Left renal cortex interstitium (tissue), 4 donors: ENCODE measurements at places on chromosomes 1 and 21.

DNA sequence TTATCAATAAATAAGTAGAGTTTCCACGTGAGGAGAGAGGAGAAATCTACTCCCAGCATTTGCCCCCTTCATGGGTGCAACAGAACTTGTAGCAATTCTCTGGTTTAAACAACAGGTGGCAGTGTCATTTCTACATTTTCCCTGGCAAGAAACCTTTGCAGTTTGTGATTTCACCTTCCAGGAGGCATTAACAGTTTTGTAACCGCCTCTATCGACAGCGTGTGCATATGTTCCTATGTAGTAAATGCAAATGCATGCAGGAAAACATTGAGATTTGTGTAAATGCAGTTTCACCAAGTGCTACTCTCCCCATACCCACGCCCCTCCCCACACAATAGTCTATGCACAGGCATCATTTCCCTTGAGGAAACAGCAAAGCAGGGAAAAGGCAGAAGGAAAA lies 494.7 kb downstream of the SMYD3 start:
- DNase-seq: no peak

GRCh38 chr1:24688621-24689195 lies 45.6 kb downstream of the SRRM1 start:
- DNase-seq: peak; percentile 67

DNA sequence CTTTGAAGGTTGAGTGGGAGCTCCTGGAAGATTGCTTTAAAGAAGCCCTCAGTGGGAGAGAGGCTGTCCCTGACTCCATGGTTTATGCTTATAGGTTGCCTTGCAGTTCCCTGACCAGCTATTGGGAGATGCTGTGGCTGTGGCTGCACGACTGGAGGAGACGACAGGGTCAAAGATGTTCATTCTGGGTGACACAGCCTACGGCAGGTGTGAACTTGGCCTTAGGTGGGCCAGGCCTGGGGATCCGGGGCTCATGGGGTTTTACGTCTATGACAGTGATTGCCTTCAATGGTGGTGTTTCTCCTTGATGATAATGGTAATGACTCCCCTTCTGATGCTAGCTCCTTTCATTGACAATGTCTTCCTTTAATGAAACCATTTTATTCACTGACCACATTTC lies 692 bp downstream of the DPH2 start:
- no peak for DNase-seq

- no peak for DNase-seq
Measured at GRCh38 chr1:84379138-84379916, 19.0 kb upstream of the DNASE2B start.

DNA sequence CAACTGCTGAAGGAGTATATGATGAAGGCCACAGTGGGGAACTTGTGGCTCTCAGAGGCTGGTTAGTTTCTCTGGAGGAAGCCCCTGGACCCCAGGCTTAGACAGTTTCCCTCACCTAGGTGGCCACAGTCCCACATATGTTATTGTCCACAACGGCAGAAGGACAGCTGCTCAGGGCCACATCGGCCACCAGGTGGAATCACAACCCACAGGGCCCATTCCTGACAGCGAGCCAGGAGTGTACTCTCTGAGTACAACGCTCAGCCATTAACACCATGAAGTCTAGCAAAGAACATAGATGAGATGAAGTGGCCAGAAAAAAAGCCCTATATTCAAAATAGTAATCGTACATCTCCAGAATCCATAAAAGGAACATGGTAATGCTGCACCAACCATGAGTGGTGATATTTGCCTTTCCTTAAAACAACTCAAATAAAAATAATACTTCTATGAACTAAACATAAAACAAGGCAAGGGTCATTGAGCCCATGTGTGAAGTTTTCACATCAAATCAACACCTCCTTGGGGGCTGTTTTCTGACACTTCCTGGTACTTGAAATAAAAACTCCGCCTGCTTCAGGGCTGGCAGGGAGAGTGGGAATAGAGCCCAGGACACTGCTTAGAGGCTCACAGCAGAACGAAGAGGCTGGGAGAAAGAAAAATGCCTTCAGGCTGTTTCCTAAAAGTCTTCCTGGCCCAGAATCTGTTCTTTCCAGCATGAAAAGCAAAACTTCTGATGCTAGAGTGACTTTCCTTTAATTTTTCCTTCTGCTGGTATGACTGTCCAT lies 383.3 kb downstream of the HHAT start:
- no peak for DNase-seq

DNA sequence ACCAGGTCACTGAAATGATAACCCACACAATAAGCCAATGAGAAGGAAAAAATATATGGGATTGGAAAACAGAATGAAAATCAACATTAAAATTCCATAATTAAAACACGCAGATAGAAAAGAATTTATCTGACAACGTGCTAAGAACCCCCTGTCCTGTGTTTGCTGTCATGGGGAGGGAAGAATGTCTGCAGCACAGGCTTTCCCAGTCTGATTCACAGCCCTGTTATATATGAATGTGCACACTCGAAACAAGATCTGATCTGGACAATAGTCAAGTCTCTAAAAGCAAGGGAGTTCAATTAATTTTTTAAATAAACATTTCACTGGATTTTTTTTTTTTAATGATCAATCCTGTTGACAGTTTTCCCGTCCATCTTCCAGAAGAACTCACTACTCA lies 220.0 kb downstream of the RERE start:
- no peak for DNase-seq

DNA sequence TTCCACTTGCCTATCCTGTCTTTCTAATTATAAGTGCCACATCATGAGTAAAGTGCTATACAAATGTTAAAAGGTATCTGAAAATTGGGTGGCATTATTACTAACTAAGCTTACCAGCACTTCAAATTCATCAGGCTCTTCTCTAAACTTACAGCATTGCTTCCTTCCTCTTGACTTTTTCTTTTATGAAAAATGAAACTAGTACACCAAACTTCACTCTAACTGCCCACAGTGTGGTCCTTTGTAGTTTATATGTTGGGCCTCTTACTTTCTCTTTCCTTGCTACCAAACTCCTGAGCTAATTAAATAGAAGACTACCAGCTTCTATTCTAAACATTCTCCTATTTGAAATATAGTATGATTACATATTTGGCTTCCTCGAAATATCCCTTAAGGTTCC lies 81.8 kb downstream of the NOTCH2 start:
- no peak for DNase-seq

- DNase-seq: no peak
Measured at GRCh38 chr21:35637431-35637830, 422.9 kb downstream of the SETD4 start.

DNA sequence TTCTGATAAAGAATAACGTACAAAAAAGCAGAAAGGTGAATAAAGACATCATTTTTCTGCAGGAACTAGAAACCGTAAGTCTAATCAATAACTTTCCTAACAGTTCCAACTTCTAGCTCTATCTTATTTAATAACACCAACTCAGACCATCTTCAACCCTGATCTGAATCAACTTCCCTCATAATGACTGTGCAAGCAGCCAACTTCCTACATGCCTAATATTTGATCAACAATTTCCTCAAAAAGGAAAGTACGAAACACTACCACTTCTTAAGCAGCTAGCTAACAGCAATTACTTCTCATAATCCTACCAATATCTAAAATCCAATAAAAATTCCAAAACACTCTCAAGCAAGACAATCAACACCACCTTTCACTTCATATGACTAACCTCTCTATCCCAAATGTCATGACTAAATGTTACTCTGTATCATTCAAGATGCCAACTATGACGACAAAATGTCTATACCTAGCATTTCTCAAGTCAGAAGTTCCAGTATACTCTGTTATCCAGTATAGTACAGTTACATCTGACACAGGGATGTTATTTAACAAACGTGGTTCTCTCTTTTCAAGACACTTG lies 1.7 kb downstream of the COP1 start:
- DNase-seq: no peak

DNA sequence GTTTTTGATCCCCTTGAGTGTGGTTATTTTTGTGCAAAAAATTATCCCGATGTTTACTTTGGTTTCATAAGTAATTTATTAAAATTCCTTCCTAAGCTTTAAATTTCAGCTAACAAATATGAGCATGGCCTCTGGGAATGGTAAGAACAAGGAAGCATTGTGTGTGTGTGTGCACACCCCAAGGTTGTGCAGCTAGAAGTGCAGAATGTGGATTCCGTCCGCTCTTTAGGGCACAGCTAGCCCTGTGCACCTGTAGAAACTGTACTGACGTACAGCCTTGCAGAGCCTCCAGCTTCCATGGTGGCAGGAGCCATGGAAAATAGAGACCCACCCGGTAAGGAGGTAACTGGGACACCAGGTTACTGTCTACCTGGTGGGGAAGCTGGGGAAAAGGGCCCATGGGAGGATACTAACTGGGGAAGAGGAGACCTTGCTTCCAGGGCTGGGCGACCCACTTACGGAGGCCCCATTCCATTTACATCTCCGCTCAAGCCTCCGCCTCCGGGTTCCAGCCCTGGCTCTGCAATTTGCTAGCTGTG lies 54.7 kb downstream of the B3GALT5 start:
- DNase-seq: no peak

GRCh38 chr1:205528887-205529825 lies 24.7 kb downstream of the CDK18 start:
- no peak for DNase-seq

DNA sequence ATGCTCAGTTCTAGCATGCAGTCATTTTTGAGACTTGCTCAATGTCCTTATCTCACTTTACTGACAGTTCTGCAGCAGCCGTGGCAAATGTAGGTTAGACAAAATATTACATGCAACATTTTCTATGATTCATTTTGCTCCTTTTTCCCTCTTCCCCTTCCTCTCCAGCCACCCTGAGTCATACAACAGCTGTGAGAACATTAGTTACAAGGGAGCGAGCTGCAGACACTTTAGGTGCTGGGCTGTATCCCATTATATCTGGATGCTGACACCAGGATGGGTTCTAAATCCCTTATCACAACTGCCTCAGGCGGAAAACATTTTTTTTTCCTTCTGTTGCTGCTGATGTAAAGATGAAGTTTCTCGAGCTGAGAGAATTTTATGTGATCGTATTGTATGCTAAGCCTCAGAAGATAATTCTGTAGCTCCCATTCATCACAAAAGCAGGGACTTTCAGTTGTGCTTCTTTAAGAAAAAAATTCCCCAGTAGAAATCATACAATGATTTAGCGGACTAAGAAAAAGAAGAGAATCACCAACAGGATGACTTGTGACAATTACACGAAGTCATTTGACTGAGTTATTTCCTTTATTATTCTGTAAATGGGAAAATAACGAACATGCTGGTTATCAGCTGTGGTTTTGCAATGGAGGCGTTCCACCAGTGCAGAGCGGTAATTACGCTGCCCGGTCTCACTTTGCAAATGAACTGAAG lies 345.0 kb downstream of the DISC1 start:
- no peak for DNase-seq

DNA sequence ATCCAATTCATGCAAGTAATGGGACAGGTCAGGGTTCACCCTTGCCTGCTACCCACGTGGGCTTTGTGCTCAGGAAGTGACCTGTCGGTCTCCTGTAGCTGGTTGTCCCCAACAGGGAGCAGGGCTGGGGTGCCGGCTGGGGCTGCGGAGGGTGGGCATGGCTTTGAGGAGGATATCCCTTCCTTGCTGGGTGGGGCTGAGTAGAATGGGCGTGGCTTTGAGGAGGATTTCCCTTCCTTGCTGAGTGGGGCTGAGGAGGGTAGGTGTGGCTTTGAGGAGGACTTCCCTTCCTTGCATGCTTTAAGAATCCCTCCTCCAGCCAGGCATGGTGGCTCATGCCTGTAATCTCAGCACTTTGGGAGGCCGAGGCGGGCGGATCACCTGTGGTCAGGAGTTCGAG lies 151.3 kb downstream of the CLIC6 start:
- no peak for DNase-seq

- no peak for DNase-seq
Measured at GRCh38 chr1:215958841-215959240, 391.7 kb downstream of the KCTD3 start.

- no peak for DNase-seq
Measured at GRCh38 chr1:112307930-112308591, 88.0 kb upstream of the CTTNBP2NL start.

DNA sequence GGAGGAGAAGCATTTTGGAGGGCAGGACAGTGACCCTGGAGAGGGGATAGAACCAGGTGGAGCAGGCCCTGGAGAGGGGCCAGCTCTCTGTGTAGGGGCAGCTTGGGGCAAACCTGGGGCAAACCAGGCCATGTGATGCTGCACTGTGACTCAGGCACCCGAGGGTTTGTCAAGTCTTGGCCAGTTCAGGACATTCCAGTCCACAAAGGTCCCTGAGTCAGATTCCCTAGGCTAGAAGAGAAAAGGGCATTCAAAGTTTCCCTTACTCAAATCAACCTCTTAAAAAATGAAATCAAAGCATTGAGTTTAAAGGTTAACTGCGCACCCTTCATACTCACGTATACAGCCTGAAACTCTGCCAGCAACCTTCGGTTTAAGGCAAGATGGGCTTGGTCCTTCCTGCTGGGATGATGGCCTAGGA lies 25.2 kb upstream of the PLA2G2C start:
- DNase-seq: no peak

DNA sequence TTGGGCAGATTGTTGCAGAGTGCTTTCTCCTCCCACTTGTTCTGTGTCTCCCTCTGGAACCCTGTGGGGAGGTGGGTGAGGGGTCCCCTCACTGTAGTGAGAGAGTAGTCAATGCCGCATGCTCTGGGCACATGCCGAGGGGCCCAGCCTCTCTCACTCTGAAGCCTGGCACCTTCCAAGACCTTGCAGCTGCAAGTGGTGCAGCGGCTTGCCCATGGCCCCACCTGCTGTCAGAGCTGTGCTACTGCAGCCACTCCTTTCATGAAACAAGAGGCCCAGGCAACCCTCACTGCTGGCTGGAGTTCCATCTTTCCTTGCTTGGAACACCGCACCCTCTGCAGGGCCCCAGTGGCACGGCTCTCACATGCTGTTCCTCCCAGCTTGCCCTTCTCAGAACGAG lies 58.4 kb upstream of the COL6A1 start:
- peak; percentile 38 for DNase-seq

DNA sequence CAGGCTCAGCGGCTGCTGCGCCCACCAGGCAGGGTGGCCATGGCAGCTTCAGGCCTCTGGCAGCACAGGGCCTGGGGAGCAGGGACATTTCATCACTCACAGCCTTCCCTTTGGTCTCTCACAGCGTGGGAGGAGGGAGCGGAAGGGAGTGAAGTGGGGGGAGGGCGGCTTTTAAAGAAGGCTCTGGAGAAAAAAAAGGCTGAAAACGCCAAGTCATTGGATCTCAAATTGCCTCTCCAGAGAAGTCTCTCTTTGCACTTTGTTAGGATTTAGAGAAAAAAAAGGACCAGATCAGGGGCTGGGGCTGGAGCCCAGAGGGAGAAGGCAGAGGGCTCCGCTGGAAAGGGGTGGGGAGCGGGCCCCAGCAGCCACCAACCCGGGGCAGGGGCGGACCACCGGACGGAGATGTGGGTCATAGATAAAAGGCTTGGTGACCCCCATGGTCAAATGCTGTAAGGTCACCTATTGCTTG lies 209.9 kb downstream of the GRIK3 start:
- peak; percentile 19 for DNase-seq

DNA sequence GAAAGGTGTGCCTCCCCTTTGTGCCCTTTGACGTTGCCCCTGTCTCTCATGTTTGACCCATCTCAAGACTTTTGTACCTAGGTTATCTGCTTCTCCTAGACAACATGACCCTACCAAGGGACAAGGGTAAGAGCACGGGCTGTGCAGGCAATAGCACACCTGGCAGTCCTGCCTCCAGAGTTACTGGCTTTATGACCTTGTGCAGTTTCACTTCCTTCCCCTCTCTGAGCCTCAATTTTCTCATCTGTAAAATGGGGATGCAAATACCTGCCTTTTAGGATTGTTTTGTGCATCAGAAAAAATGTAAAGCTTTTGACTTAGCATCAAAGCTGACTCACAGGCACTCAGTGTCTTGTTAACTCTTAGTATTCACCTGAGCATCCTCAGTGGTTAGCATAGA lies 36.4 kb downstream of the ELK4 start:
- DNase-seq: no peak

- DNase-seq: no peak
Measured at GRCh38 chr21:36605426-36605825, 93.5 kb upstream of the SIM2 start.

GRCh38 chr1:87754139-87754538 lies 425.5 kb downstream of the LMO4 start:
- no peak for DNase-seq
